A673 (cell line): ENCODE measurements at places on chromosomes 5 and 9. TPM values are rescaled to one million over a fixed set of nuclear protein-coding genes. Genes with fewer than 3 reads are reported as not detected.

- H3K36me3 ChIP-seq, result no peaks in the 10 kb centered on the region
- H3K27me3 ChIP-seq, result peaks cover 63% of the 10 kb centered on the region
- no peak overlapping the region for H3K27ac ChIP-seq
- DNase-seq, result peak; percentile 76
- no peak overlapping the region for H3K4me3 ChIP-seq
Measured at GRCh38 chr9:126228781-126229444, 97.7 kb upstream of the MVB12B start.

GRCh38 chr9:135801070-135801469 lies 99.1 kb downstream of the KCNT1 start:
- DNase-seq, result no peak
- no peaks in the 10 kb centered on the region for H3K27me3 ChIP-seq
- no peaks in the 10 kb centered on the region for H3K36me3 ChIP-seq
- peaks cover 4% of the 10 kb centered on the region for H3K4me1 ChIP-seq
- H3K4me3 ChIP-seq, result no peak overlapping the region

DNA sequence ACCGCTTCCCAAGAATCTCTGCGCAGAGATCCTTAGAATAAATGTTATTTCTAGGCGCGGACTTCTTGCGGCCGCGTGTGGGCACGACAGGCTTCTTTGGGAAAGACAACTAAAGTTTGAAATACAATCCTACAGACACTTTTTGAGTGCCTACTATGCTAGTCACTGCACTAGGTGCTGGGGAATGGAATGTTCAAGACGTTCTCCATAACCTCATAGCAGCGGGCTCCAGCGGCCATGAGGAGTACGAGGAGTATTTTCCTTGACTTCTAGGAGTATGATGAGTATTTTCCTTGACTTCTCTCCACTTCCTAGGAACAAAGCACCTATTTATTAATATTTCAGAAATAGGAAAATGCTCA lies 636 bp upstream of the PWWP2A start:
- no peaks in the 10 kb centered on the region for H3K4me1 ChIP-seq
- H3K27ac ChIP-seq, result no peak overlapping the region
- peaks cover 16% of the 10 kb centered on the region for H3K36me3 ChIP-seq
- no peaks in the 10 kb centered on the region for H3K27me3 ChIP-seq
- no peak overlapping the region for H3K4me3 ChIP-seq
- no peak for DNase-seq

GRCh38 chr5:172660974-172661373 lies 19.9 kb downstream of the NEURL1B start:
- no peaks in the 10 kb centered on the region for H3K27me3 ChIP-seq
- no peak overlapping the region for H3K4me3 ChIP-seq

GRCh38 chr9:129069862-129070641 lies 10.9 kb upstream of the DOLPP1 start:
- H3K36me3 ChIP-seq, result no peaks in the 10 kb centered on the region
- no peaks in the 10 kb centered on the region for H3K4me1 ChIP-seq
- DNase-seq, result no peak
- H3K27ac ChIP-seq, result no peak overlapping the region
- H3K4me3 ChIP-seq, result no peak overlapping the region

- H3K4me1 ChIP-seq, result peaks cover 20% of the 10 kb centered on the region
- H3K36me3 ChIP-seq, result no peaks in the 10 kb centered on the region
- DNase-seq, result no peak
- H3K4me3 ChIP-seq, result no peak overlapping the region
- H3K27me3 ChIP-seq, result no peaks in the 10 kb centered on the region
Measured at GRCh38 chr5:96823900-96824380, 16.2 kb upstream of the ERAP1 start.

GRCh38 chr5:125148706-125149105 lies 402.3 kb upstream of the ZNF608 start:
- no peaks in the 10 kb centered on the region for H3K36me3 ChIP-seq
- peaks cover 5% of the 10 kb centered on the region for H3K27me3 ChIP-seq
- H3K4me1 ChIP-seq, result no peaks in the 10 kb centered on the region
- no peak for DNase-seq
- no peak overlapping the region for H3K4me3 ChIP-seq

DNA sequence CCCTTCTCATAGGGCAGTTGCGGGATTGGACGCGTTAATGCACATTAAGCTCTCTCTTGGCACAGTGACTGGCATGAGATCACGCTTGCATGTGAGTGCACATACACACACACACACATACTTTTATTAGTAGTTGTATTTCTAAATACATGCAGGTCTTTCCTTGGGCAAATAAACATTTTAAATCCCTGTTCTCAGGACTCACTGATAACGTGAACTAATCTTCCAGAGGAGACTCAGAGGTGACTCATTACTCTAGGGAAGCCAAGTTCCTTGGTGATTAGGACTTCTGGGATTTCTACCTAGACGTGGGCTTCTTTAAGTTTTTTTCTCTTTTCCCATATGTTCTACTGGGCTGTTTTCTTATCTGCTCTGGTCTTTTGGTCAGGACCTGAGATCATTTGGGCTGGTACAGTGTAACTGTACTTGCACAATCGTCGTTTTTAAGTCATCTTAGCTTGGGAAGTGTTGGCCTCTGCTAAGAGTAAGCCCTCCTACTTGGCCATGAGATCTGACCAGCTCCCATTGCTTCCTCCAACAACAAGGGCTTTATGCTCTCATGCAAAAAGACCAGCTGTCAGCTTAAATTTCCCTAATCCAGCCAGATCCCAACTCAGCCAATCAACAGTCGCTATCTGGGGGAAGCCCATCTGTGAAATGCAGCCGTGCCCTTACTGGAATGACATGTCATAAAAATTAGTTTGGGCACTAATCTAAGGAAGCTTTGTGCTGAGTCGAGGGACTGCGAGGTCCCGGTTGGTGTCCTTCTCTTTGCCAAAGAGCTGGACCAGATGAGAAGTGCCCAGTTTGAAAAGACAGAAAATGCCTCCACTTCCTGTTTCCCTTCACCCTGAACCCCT lies 176.4 kb upstream of the ANKRD55 start:
- peaks cover 24% of the 10 kb centered on the region for H3K4me1 ChIP-seq
- no peak overlapping the region for H3K4me3 ChIP-seq
- DNase-seq, result peak; percentile 25
- no peaks in the 10 kb centered on the region for H3K36me3 ChIP-seq
- H3K27ac ChIP-seq, result no peak overlapping the region
- H3K27me3 ChIP-seq, result no peaks in the 10 kb centered on the region

DNA sequence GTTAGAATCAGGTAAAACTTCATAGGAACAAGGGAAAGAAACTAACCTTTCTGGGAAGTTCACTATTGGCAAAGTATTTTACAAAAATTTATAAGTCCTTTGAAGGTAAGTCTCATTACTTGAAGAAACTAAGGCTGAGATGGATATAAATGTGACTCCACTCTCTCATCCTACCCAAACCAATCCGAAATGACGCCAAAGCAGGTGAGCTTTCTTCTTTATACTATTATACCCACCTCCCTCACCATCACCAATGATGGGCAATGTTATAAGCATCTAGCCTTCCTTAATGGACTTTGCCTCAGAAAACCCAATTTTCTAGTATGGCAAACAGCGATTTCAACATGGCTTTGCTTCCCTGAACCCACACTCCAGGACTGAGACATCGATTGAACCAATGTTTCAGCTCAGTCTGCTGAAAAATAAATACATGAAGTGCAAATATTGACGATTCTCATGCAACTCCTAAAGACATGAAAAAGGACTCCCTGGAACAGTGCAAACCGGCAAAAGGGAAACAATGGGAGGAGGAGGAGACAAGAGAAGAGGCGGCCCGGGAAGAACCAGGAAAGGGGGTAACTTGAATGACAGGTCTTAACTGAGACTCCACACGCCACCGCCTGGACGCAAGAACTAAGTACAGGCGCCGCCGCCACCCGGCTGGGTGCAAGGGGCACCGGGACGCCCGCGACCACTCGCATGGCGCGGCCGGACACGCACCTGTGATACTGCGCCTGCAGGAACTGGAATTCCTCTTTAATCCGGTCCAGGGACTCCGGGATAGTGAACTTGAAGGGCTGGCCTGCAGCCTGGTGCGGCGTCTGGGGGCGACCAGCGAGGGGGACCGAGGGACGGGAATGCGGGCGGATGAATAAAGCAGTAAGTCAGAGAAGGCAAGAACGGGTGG lies 2.5 kb downstream of the TLE1 start:
- H3K4me1 ChIP-seq, result no peaks in the 10 kb centered on the region
- no peaks in the 10 kb centered on the region for H3K36me3 ChIP-seq
- no peak overlapping the region for H3K27ac ChIP-seq
- H3K4me3 ChIP-seq, result peak overlapping the region; percentile 40
- peaks cover 41% of the 10 kb centered on the region for H3K27me3 ChIP-seq

DNA sequence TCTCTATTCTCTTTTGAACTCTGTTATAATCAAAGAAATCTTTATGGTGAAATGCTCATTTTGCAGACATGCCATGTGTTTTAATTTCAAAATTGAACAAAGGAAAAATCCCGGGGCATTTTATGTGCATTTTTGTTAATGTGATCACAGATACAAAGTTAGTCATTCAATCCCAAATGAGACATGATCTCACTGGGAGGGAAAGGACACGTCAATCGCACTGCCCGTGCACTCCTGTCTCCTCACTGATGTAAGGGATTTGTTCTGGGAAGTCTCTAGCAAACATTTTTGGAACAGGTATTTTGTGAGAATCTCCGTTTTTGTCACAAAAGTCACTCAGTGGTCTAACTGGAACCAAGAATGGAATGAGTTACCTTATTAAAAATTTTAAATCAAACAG lies 97.9 kb upstream of the RANBP6 start:
- H3K36me3 ChIP-seq, result no peaks in the 10 kb centered on the region
- H3K27me3 ChIP-seq, result no peaks in the 10 kb centered on the region
- no peak overlapping the region for H3K4me3 ChIP-seq
- H3K27ac ChIP-seq, result no peak overlapping the region
- no peaks in the 10 kb centered on the region for H3K4me1 ChIP-seq

- no peaks in the 10 kb centered on the region for H3K36me3 ChIP-seq
- H3K4me3 ChIP-seq, result no peak overlapping the region
- H3K27ac ChIP-seq, result no peak overlapping the region
- H3K27me3 ChIP-seq, result no peaks in the 10 kb centered on the region
- H3K4me1 ChIP-seq, result no peaks in the 10 kb centered on the region
Measured at GRCh38 chr9:137437691-137438590, 3.2 kb downstream of the ENTPD8 start.

GRCh38 chr5:89421035-89421434 lies 538.1 kb upstream of the MEF2C start:
- H3K4me3 ChIP-seq, result no peak overlapping the region
- no peaks in the 10 kb centered on the region for H3K36me3 ChIP-seq
- peak; percentile 56 for DNase-seq

DNA sequence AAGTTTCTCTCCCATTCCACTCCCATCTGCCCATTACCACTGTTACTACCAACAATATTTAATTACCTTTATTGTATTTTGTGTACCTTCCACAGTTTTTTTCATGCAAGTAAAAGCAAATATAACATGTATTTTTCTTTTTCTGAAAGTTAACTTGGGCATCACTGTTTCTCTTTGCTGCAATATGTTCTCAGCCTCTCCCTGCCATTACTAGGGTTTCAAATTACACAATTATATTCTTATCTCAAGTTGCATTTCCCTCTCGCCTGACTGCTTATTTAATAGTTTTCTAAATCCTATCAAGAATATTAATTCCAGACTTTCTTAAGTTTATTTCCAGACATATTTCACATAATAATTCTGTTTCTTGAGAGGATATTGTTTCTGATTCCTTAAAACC lies 46.9 kb upstream of the GAS1 start:
- peaks cover 18% of the 10 kb centered on the region for H3K4me1 ChIP-seq
- H3K27me3 ChIP-seq, result no peaks in the 10 kb centered on the region
- DNase-seq, result peak; percentile 32

DNA sequence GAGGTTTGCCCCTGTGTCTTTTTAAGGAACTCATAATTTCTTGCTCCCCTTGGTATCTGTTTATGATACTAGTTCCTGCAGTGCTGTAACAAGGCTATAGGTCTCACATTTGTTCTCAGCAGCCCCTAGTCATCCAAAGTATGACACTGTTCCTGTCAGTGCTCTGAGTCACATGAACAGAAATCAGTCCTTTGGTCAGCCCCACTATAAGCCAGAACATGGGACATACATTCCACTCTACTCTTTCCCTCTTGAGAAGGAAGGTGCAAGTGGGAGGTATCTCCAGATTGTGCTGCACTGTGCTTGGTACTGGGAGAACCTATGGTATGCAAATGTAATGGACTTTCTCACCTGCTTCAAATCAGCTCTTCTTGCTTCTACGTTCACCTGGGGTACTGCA lies 87.0 kb downstream of the IARS1 start:
- H3K4me3 ChIP-seq, result no peak overlapping the region
- no peak overlapping the region for H3K27ac ChIP-seq
- peaks cover 44% of the 10 kb centered on the region for H3K36me3 ChIP-seq
- H3K4me1 ChIP-seq, result no peaks in the 10 kb centered on the region
- no peaks in the 10 kb centered on the region for H3K27me3 ChIP-seq
- no peak for DNase-seq

DNA sequence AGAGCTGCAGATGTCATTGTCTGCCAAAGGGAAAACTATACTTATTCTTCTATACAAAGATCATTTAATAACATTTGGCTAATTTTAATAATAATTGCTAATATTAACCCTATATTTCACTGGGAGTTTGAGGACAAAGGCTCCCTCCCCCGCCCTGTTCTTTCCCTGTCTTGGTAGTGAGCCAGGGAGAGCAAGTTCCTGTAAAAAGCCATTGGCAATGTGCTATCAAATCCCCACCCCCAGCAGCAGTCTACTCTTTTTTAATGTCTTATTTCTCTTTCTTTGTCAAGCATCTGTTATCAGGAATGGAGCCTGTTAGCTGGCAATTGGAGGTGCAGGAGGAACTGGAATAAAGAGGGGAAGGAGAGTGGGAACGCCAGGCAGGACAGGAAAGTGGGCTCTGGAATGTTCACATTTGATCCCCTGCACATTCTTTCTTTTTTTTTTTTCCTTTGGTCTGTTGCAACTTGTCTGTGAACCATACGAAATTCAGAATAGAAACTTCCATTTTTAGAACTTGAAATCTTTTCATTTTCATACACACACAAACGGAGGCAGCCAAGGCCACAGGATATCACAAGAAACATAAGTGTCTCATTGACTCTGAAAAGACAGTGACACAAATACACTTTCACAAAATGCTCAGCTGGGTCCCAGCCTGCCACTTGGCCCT lies 664.8 kb upstream of the ZNF608 start:
- H3K36me3 ChIP-seq, result no peaks in the 10 kb centered on the region
- H3K4me3 ChIP-seq, result peak overlapping the region; percentile 5
- no peaks in the 10 kb centered on the region for H3K27me3 ChIP-seq
- peaks cover 55% of the 10 kb centered on the region for H3K4me1 ChIP-seq

DNA sequence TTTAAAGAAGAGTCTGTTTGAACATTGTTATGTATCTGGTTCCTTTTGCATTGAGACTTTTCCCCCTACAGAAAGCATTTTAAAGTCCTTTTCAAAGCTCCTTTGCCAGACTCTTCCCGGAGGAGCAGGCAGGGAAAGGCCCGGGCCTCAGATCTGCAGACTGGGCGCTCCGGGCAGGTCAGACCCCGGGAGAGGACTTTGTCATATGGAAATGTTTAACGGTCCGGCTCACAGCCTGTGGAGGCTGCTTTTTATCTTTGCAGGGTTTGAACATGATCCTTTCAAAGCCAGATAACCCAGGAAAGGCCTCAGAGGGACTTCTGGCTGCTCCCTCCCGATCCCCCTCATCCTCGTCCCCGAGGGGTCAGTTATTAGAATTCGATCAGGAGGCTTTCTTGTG lies 82.1 kb upstream of the IRX2 start:
- no peak overlapping the region for H3K4me3 ChIP-seq
- no peaks in the 10 kb centered on the region for H3K4me1 ChIP-seq
- H3K36me3 ChIP-seq, result no peaks in the 10 kb centered on the region
- no peak for DNase-seq

LCN9 gene
- not detected in 2 replicates for total RNA-seq

CCDC152 gene
- total RNA-seq, result 11.2 and 11.6 TPM in 2 replicates

EQTN gene
- not detected in 2 replicates for total RNA-seq

ZNF658 gene
- total RNA-seq, result 3.5 and 5.0 TPM in 2 replicates

SYNPO gene
- total RNA-seq, result 7.6 and 10.0 TPM in 2 replicates

F2RL1 gene
- 0.32 and 0.39 TPM in 2 replicates for total RNA-seq

SNCAIP gene
- total RNA-seq, result not detected in 2 replicates

CNTFR gene
- 3.7 and 4.5 TPM in 2 replicates for total RNA-seq

DNAJA1 gene
- total RNA-seq, result 296 and 373 TPM in 2 replicates

HOMER1 gene
- total RNA-seq, result 34.0 and 37.0 TPM in 2 replicates

RFX3 gene
- total RNA-seq, result 7.4 and 11.6 TPM in 2 replicates

ADAMTSL2 gene
- total RNA-seq, result 0.06 TPM in 1 of 2 replicates, not detected in the other

PPWD1 gene
- 34.4 and 35.4 TPM in 2 replicates for total RNA-seq
